Fibroblast of mammary gland (primary cell): ENCODE measurements at places on chromosomes 2 and 18.
A peak's percentile ranks its signal among the peaks of the same experiment; 100 is the strongest.

DNA sequence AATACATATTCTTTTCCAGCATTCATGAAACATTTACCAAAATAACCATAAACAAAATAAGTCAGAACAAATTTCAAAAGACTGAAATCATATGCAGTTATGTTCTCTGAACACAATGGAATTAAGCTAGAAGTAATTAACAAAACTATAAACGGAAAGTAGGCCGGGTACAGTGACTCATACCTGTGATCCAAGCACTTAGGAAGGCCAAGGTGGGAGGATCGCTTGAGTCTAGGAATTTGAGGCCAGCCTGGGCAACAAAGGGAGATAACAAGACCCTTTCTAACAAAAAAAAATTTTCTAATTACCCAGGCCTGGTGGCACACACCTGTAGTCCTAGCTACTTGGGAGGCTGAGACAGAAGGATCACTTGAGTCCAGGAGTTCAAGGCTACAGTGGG lies 14.9 kb downstream of the ATAD2B start:
- peak; percentile 43 for DNase-seq

DNA sequence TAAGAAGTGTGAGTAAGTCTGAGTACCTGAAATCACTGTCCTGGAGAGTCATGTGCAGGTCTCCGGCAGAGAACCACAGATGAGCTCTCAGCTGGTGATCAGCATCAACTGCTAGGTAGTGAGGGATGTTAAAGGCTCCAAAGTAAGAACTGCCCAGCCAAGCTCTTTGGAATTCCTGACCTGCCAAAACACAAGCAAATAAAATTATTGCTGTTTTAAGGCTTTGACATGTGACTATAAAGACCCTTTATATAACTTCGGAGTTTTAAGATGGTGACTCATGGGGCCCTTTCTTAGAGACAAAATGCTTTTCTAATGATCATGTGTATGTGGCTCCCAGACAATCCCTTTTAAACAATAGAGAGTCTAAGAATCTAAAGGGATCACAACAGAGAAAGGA lies 855.7 kb downstream of the TRIB2 start:
- no peak for DNase-seq

DNA sequence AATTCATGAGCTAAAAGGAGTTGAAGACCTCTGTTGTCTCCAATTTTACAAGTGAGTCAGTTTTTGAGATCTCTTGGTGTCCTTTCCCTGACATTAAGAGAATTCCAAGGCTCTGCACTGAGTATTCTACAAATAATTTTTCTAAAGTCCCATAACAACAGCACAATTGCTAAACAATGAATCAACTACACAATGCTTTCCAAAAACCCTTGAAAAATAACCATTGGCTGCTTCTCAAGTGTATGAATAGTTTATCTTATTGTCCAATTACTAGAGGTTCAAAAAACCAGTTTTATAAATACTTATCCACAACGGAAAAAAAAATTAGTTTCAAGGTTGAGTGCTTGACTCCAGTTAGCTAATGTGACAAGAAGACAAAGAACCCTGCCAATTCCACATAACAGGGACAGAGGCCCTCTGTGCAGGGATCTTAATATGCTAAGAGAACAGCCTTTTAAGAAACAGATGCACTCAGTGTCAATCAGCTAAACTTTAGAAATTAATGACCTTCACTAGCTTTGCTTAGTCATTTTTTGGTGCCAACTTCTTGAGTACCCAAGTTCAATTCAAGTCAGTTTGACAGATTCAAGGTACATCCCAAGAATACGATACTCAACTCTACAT lies 266.6 kb upstream of the CYP26B1 start:
- peak; percentile 12 for DNase-seq

GRCh38 chr2:105969552-105969951 lies 224.5 kb downstream of the UXS1 start:
- DNase-seq: peak; percentile 7

GRCh38 chr2:63553049-63553448 lies 35.2 kb downstream of the WDPCP start:
- DNase-seq: peak; percentile 15

DNA sequence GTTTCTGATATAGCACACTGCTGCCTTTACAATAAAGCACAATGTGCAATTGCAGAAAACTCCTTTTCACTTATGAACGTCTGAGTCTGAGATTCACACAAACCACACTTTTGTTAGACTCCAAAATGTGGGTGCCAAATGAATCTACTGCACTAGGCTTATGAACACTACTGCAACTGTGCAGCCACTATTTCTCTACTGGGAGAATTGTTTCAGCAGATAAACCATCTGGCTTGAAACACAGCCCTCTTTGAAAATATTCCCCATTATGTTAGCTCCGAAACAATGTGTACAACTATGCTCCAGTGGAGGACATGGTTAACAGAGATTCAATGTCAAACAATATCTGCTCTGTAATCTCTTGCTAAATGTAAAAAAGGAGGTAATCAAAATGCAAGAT lies 188.7 kb upstream of the ZEB2 start:
- DNase-seq: no peak

DNA sequence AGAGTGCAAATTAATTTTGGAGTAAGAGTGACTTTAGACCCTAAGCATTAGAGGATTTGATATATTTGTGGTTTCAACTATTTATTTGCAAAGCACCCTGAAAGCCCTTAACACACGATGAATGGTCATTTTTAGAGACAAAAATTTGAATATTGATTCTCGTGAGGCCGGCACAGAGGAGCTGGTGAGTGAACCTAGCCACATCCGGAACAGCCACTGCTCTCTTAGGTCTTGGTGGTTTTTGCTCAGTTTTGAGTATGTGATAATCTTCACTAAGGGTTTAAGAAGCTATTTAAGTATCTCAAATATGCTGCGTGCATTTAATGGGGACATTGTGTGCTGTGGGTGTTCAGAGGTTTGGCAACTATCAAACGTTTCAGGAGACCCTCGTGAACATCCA lies 204.8 kb downstream of the TSN start:
- no peak for DNase-seq

- DNase-seq: peak; percentile 81
Measured at GRCh38 chr2:69013142-69013839, at the start of gene ANTXR1. ANTXR1 (plus strand) TSS chr2:69013179; CDS start chr2:69013500, 321 bp downstream.

DNA sequence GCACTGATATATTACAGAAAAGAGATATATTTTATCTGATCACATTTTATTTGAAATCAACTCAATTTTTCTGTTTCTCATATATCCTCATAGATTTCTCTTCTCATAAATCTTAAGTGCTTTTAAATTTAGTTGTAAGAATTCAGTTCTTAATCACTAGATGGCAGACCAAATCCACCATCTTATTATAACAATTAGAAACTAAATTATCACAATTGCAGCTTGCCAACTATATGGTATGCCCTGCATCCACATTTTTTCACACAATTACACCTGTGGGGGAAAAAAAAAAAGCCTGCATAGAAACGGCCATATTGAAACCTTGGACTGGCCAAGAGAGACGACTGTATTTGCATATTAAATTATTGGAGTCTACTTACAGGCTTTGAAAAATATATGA lies 64.4 kb downstream of the COL5A2 start:
- peak; percentile 56 for DNase-seq

DNA sequence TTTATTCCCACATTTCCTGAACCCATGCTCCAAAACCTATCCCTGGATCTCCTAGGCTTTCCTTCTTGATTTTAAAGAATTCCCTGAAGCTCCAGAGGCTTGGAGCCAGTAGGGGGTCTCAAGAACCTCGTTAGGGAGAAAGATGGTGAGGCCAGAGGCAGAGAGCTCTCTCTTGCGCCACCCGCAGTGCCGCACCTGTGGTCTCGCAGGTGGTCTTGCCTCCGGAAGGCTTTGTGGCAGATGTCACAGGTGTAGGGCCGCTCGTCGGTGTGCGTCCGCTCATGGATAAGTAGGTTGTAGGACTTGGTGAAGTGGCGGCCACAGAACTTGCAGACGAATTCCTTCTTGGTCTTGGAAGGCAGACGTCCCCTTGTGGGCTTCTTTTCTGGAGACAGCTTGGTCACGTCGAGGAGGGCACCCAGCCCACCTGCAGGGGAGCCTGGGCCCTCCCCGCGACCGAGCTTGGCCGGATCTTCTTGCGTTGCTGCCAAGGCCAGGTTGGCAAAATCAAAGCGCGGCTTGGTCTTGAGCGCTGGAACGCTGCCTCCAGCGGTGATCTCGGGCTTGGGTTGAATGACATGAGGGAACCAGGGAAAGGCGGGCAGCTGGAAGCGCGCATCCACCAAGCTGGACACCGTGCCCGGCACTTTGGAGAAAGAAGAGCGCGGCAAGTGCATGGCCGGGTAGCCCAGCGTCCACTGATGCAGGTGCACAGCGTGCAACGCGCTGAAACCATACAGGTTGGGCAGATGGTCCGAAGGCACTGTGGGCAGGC lies 5.3 kb downstream of the OSR1 start:
- no peak for DNase-seq

DNA sequence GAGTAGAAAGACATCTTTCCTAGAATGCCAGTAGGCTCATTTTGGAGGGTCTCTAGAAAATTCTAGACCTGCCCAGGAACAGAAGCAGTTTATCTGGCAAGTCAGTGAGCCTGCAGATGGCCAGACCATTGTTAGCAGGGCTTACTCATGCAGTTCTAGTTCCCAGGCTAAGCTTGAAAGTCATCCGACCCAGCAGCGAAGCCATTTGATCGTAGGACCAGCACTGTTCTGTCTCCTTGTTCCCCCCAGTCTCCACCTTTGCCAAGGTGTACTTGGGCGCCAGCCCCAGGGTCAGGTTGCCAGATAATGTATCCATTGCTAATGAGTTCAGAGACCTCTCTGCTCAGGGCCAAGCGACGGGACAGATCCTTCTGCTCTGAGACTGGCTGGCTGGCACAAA lies 70.1 kb downstream of the EPAS1 start:
- no peak for DNase-seq

DNA sequence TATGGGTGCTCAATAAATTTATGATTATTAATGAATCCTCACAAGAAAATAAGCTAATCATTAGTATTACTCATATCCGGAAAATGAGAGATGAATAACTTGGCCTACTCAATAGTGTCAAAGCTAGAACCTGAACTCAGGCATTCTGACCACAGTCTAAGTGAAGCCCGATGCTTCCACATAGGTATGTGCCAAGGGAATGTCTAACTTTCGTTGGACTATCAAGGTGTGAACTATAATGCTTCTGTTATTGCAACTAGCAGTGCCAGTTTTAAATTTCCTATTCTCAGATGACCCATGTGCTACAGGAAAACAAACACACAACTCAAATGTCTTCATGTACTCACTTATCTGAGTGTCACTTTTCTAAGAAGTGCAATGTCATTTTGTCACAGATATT lies 1.8 kb downstream of the BARD1 start:
- DNase-seq: peak; percentile 22

GRCh38 chr2:220962556-220962955 lies 609.5 kb downstream of the EPHA4 start:
- no peak for DNase-seq

DNA sequence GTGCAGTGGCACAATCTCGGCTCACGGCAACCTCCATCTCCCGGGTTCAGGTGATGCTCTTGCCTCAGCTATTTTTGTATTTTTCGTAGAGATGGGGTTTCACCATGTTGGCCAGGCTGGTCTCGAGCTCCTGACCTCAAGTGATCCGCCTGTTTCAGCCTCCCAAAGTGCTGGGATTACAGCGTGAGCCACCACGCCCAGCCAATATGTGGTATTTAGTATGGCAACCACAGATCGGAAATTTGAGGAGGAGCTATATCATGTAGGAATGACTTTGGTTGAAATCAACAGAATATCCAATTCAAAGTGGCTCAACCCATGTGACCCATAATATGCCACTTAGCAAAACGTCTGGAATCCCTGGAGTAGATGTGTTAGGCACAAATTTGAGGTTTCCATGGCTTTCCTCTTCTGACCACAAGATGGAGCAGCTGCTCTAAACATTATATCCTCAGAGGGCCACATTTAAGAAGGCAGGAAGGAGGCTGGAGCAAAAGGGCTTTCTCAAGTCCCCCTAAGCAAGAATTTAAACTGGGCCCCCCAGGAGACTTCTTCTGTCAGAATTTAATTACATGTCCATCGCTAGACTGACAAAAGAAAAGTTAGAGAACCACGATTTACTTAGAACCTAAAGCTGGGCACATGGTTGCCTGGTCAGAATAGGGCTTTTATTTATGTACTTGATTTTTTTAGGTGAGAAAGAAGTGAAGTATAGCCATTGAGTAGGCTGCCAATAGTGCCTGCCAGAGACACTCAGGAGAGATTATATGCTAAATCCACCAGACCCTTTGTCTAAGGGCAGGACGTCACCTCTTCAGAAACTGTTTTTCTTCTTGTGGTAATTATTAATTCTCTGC lies 49.6 kb upstream of the ITSN2 start:
- peak; percentile 73 for DNase-seq

DNA sequence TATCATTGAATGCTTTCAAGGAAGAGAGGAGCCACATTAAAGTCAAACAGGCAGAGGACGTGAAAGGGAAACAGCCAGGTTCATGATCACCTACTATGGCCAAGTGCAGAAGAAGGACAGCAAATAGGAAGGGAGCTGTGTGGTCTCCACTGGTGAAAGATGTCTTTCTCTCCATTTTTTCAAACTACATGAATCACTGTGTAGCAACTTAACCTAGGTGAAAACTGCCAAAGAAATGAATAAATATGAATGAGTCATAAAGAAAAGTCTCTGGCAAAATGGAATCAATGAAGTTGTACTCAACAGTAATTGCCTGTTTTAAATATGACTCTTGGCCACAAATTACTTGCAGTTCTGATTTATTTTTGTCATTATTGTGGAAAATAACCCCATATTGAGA lies 452.6 kb upstream of the PKDCC start:
- peak; percentile 71 for DNase-seq

DNA sequence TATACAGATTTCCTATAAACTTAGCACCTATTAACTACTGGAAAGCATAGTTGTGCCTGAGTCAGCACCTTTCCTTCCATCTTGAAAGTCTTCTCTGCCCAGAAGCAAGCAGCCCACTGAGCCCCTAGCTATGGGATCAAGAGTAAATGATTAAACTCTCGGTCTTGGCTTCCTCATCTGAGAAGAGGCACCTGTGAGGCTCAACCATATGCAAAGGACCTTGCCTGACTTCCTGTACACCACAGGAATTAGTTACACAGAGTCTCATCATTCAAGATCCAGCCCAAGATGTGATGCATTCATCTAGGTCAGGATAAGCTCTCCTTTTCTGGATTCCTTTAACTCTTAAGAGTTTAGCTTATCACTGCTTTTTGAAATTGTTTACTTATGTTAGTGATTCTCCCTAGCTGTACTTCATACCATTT lies 96.0 kb downstream of the CDH2 start:
- no peak for DNase-seq

DNA sequence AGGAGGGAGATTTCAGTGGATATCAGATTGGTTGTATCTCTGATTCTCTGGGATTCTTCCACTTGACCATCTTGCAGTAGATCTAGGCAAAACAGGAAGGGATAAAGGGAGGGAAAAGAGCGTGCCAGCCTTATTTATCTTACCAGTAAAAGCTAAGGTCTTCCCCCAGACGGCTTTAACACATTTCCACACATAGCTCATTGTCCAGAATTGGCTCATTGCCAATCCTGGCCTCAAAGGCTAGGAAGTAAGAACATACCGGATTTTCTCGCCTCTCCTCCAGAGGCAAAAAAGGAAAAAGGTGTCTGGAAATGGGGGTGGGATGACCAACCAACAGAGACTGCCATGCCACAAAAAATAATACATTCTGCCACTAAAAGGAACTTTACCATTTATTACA lies 411.6 kb upstream of the NRP2 start:
- no peak for DNase-seq
